IPS DF 6.9 (cell line): ENCODE measurements at places on chromosomes 4 and X.

DNA sequence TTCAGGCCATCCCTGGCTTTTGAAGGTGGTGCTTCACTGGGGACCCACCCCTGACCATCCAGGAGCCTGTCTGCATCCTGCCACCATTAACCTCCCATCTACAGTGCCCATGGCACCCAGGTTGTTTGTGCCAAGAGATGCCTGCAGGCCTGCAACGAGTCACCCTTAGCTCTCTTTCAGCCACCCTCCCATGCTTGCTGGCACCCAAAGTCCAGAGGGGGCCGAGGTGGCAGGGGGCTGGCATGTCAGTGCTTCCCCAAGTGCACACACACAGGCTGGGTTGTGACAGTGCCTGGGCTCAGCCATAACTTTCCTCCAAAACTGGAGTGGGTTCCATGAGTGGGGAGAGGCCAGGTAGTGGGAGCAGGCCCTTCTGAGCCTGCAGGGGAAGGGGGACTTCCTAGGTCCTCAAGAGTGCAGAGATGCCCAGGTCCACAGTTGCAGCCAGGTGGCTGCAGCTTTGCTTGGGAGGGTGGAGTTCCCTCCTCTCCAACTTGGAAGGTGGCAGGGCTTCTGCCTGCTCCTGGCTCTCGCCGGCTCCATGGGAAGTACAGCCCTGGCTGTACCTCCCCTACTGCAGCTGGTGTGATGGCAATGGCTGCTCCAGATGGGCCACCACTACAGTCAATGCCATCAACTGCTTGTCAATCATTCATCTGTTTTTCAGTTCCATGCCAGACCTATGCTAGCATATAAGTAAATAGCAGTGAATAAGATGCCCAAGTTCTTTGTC, 235.9 kb upstream of the GIMD1 start:
- 0 out of 2 replicates have a peak, but pooled peaks cover 3% of the 10 kb centered on the region for H3K36me3 ChIP-seq
- H3K27ac ChIP-seq = no peak overlapping the region
- no peaks in the 10 kb centered on the region for H3K4me1 ChIP-seq
- H3K27me3 ChIP-seq = no peaks in the 10 kb centered on the region
- no peak for DNase-seq

- H3K4me3 ChIP-seq = no peak overlapping the region
- H3K4me1 ChIP-seq = 0 out of 2 replicates have a peak, but pooled peaks cover 1% of the 10 kb centered on the region
- no peaks in the 10 kb centered on the region for H3K36me3 ChIP-seq
- no peak overlapping the region for H3K27ac ChIP-seq
These were observed 47.5 kb downstream of the RAPGEF2 start for GRCh38 chr4:159150396-159150795.

DNA sequence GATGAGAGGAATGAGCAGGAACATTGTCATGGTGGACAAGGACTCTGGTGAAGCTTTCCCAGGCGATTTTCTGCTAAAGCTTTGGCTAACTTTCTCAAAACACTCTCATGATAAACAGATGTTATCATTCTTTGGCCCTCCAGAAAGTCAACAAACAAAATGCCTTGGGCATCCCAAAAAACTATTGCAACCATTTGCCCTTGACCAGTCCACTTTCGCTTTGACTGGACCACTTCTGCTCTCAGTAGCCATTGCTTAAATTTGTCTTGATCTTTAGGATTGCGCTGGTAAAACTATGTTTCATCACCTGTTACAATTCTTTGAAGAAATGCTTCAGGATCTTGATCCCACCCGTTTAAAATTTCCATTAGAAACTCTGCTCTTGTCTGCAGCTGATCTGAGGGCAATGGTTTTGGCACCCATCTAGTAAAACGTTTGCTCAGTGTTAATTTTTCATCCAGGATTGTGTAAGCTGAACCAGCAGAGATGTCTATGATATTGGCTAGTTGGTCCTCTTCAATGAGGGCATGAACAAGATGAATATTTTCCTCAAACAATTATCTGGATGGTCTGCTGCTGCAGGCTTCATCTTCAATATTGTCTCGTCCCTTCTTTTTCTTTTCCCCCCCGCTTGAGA, 14.8 kb downstream of the TBC1D1 start:
- no peak overlapping the region for H3K4me3 ChIP-seq
- no peak overlapping the region for H3K27ac ChIP-seq
- no peaks in the 10 kb centered on the region for H3K27me3 ChIP-seq
- no peak for DNase-seq
- peaks cover 1% of the 10 kb centered on the region; the same call in 1 of the 2 replicates for H3K4me1 ChIP-seq

DNA sequence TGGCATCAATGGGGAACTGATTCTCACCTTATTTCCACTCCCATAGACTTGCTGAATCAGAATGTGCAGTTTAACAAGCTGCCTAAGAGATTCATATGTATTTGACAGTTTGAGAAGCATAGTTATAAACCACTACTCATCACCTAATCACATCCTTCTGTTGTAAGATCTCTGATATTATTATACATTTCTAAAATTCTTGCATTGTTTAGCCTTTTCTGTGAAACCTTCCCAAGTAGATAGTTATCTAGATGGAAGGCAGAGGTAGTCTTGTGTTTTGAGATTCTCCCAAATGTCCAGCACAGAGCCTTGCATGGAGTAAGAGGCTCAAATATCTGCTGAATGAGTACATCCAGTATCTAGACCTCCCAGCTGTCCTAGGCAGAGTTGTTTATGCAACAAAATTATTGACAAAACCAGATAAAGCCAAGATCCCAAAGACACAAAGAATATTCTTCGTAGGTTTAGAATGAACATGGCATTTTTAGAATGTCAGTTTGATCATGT, 227.3 kb downstream of the KDR start:
- no peaks in the 10 kb centered on the region for H3K36me3 ChIP-seq
- H3K27ac ChIP-seq = no peak overlapping the region
- H3K4me3 ChIP-seq = no peak overlapping the region
- no peaks in the 10 kb centered on the region for H3K4me1 ChIP-seq
- no peaks in the 10 kb centered on the region for H3K27me3 ChIP-seq

GRCh38 chr4:83358410-83358809, 23.8 kb upstream of the HPSE start:
- H3K4me3 ChIP-seq = no peak overlapping the region
- no peak overlapping the region for H3K27ac ChIP-seq
- H3K4me1 ChIP-seq = peaks cover 2% of the 10 kb centered on the region; the same call in 1 of the 2 replicates
- no peaks in the 10 kb centered on the region for H3K36me3 ChIP-seq
- H3K27me3 ChIP-seq = no peaks in the 10 kb centered on the region
- no peak for DNase-seq

- H3K4me3 ChIP-seq = no peak overlapping the region
- no peaks in the 10 kb centered on the region for H3K4me1 ChIP-seq
- H3K36me3 ChIP-seq = no peaks in the 10 kb centered on the region
- DNase-seq = no peak
- no peaks in the 10 kb centered on the region for H3K27me3 ChIP-seq
- no peak overlapping the region for H3K27ac ChIP-seq
These were observed 51.7 kb downstream of the HAND2 start for GRCh38 chr4:173478201-173478912.

DNA sequence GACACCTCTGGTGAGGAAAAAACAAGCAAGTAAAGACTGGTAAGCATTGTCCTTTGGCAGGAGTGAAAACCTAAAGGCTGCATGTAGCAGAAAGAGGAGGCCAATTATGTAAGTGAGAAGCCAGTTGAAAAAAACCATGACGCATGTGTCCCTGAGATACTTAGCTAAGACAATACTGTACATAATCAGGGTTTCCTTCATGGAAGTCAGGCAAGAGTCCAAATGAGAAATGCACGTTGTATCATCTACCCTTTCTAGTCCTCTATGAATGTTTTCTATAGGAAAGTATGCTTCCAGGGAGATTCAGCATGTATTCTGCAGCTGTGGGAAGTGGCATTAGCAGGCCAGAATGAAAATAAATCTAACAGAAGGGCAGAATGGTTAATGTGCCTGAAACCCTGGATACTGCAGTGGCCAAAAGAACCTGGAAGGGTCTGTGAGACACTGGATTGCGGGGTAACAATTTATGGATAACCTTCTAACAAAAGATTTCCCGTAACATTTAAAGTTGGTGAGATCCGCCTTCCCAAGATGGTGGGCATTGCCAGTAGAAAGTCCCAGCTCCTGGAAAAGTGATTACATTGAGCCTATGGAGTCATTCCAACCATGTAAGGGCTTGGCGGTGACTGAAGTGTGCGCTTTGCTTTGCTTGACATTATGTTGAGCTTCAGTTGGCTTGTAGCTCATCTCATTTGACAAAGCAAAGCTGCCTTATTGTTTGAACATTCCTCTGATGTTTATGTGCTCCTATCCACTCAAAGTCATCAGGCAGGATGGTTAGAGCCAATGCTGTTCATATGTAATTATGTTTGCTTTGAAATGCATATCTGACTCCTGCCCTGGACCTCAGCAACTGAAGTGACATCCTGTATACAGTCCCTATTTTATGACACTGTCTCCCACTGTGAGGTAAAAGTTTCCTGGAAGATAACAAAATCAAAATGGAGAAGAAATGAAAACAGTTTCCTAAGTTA, 200.4 kb downstream of the ARHGAP24 start:
- no peak overlapping the region for H3K4me3 ChIP-seq
- no peaks in the 10 kb centered on the region for H3K27me3 ChIP-seq
- H3K36me3 ChIP-seq = no peaks in the 10 kb centered on the region

DNA sequence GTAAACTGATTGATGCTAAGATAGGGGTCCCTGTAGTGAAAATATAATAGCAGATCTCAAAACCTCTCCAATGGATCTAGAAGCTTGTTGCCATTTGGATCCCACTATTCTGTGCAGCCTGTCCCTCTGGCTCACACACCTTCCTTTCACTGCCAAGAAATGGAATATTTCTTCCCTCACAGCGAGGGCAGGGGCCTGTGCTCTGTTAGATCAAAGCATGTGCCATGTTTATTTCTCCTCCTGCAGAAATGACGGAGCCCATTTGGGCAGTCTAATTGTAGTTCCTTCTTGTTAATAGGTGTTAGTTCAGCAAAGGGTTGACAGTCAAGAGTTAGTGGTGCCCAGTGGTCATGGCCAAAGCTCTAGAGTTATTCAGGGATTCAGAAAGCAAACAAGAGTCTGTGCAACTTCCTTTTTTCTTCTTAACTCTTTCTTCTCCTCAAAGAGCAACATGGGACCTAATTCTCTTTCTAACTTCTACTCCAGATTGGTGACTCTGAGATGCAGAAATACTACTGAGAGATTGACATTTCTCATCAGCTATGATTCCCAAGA, 106.8 kb downstream of the STOX2 start:
- DNase-seq = no peak
- peaks cover 3% of the 10 kb centered on the region for H3K36me3 ChIP-seq
- no peaks in the 10 kb centered on the region; the same call in 1 of the 2 replicates for H3K4me1 ChIP-seq
- H3K27ac ChIP-seq = no peak overlapping the region
- H3K4me3 ChIP-seq = no peak overlapping the region
- no peaks in the 10 kb centered on the region for H3K27me3 ChIP-seq

- no peak for DNase-seq
- no peak overlapping the region for H3K27ac ChIP-seq
- H3K27me3 ChIP-seq = no peaks in the 10 kb centered on the region
- no peak overlapping the region for H3K4me3 ChIP-seq
- no peaks in the 10 kb centered on the region for H3K4me1 ChIP-seq
These were observed 221.2 kb upstream of the STK26 start for GRCh38 chrX:131801911-131802310.

DNA sequence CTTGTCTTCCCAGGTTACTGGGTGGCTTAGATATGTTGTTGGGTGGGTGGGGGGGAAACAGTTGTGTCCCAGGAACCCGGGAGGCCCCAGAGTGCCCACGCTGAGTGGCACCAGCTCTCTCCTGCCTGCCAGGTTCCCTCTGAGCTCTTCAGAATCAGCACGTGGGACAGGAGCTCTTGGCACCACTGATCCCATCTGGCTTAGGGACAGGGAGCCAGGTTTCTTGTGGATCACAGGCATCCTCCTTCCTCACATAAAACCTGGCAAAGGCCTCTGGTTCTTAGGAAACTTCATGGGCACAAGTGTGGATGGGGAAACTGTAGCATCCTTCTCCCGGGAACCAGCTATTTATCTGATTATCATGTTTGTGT, 3.4 kb downstream of the GPR78 start:
- peaks cover 3% of the 10 kb centered on the region; the same call in 1 of the 2 replicates for H3K27me3 ChIP-seq
- H3K27ac ChIP-seq = no peak overlapping the region
- H3K36me3 ChIP-seq = peaks cover 4% of the 10 kb centered on the region; the same call in 1 of the 2 replicates
- H3K4me3 ChIP-seq = no peak overlapping the region
- DNase-seq = no peak

DNA sequence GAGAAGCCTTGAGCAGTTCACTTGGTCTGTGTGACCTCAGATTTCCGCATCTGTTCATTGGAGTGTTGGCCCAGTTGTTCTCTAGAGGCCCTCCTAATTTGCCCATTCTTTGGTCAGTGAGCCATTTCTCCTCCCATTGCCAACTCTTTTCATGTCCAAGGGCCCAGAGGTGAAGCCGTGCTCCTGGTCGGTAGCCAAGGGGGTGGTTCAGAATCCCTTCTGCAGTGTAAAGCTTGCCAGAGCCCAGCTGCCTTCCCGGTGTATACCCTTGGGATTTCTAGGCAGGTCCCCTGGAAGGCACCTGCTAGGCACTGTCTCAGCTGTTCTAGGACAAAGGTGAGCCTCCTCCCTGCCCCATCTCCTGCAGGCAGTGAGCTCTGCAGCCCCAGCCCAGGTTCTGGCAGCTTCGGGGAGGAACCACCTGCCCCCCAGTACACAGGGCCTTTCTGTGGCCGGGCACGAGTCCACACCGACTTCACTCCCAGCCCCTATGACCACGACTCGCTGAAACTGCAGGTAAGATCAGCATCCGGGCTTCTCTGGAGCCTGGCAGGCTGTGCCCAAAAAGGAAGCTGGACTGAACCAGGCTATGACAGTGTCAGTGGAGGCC, 12.3 kb downstream of the SASH3 start:
- no peaks in the 10 kb centered on the region for H3K27me3 ChIP-seq
- no peaks in the 10 kb centered on the region for H3K4me1 ChIP-seq
- DNase-seq = no peak
- no peak overlapping the region for H3K4me3 ChIP-seq

DNA sequence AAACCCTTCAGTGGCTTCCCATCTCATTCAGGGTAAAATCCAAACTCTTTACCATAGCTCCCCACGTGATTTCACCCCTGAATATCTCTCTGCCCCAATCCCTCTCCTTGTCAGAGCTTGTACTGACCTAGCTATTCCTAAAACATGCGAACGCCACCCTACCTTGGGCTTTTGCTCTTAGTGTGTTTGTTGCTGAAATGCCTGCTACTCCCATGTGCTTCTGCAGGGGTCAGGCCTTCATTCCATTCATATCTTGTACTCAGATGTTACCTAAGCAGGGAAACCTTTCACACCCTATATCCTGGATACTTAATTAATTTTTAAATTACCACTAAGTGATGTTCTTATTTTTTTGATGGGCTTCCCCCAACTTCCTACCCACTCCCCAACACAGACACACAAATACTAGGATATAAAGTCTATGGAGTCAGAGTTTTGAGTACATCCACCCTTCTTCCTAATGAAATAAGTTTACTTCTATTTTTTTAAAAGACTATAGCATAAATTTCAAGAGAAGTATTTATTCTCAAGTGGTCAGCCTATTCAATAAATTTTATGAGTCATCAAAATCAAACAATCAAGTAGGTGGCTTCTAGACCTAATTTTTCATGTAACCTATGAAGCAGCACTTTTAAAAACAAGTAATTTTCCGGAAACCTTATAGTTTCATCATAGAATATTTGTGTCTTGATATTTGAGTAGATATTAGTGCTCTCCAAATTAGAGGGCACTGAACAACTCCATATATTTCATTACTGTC, 189.4 kb downstream of the RAPGEF2 start:
- peaks cover 1% of the 10 kb centered on the region for H3K4me1 ChIP-seq
- no peak for DNase-seq
- H3K36me3 ChIP-seq = no peaks in the 10 kb centered on the region
- H3K4me3 ChIP-seq = no peak overlapping the region
- no peaks in the 10 kb centered on the region for H3K27me3 ChIP-seq
